ENCODE measurements at places on chromosomes 1 and 21. TPM values are rescaled to one million over a fixed set of nuclear protein-coding genes. Genes with fewer than 3 reads are reported as not detected.

AMIGO1 gene
- 8.4 TPM for total RNA-seq

GRCh38 chr1:165631342-165632151 lies 513 bp downstream of the MGST3 start:
- peak; percentile 39 for DNase-seq

GRCh38 chr1:178690496-178690895 lies 34.5 kb upstream of the RALGPS2 start:
- DNase-seq, result no peak

SLC30A7 gene
- total RNA-seq, result 18.6 TPM

PEAR1 gene
- total RNA-seq, result 51.4 TPM

- no peak for DNase-seq
Observed at GRCh38 chr21:17725339-17725738, 93.8 kb downstream of the C21orf91 start.

KIF2C gene
- 2.7 TPM for total RNA-seq

- DNase-seq, result no peak
Observed at GRCh38 chr1:64754173-64754572, 9.3 kb downstream of the RAVER2 start.

CFAP45 gene
- not detected for total RNA-seq

- peak; percentile 33 for DNase-seq
Observed at GRCh38 chr21:45290948-45291612, 3.4 kb upstream of the POFUT2 start.

- DNase-seq, result no peak
Observed at GRCh38 chr1:111719135-111719534, 20.1 kb downstream of the INKA2 start.

GRCh38 chr1:156095906-156096508 lies 13.7 kb upstream of the MEX3A start:
- DNase-seq, result no peak

PRAMEF7 gene
- not detected for total RNA-seq

DNA sequence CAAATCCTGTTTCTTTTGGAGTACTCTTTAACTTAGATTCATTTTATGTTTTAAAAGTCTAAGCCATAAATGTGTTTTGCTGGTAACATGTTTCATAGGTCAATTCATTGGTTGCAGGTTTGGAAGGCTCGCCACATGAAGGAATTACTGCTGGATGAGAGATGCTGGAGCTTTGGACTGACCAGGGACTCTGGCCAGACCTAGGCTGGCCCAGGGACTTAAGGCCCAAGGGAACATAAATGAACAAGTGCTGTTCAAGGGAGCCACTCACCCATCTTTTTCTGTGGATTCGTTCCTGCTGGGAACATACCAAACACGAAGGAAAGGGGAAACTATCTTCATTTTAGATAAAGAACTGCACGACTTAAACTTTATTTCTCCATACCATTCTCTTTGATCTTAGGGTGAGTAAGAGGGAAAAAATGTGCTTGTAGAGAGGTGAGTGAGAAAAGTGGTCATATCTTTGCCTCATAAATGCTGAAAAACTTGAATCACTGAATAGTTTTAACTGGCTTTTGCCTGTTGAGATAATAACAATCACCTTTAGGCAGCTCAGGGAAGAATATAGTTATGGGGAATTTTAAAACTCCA lies 15.3 kb upstream of the SHCBP1L start:
- DNase-seq, result no peak

DNA sequence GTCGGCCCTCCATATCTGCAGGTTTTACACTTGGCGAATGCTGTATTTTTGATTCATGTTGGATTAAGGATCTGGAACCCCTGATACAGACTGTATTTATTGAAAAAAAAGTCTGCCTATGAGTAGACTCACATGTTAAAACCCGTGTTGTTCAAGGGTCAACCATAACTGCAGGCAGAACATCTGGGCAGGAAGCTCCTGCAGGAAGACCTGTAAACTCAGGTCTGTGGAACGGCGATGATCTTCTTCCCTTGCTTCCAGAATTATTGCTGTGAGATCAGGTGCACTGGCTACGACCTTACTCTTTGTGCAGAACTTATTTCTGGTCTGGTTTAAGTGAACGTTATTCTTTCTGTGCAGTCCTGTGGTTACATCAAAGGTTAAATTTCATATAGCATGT lies 96.6 kb downstream of the DISC1 start:
- DNase-seq, result no peak

DNA sequence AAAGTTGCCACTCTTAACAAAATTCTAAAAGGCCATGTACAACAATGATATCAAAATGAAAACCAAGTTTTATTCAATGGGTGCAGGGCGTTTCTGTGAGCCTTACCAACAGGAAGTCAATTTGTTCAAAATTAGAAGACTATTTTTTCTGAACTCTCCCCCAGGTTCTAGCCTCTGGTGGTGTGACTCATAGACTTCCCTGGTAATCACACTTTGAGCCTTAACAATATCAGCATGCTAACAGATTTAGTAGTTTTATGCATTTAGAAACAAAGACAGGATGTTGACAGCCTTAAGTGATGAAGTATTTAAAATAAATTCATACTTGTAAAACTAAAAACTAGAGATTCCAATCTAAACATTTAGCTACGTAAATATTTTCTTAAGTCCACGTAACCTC lies 88.4 kb downstream of the LRRC8C start:
- DNase-seq, result no peak

GRCh38 chr1:82762829-82763532 lies 962.2 kb downstream of the ADGRL2 start:
- no peak for DNase-seq

POU3F1 gene
- total RNA-seq, result 53.4 TPM

- DNase-seq, result no peak
Observed at GRCh38 chr1:157961805-157962762, 31.4 kb upstream of the KIRREL1 start.

CKS1B gene
- total RNA-seq, result 35.7 TPM

GRCh38 chr1:6051423-6051822 lies 5.7 kb downstream of the KCNAB2 start:
- DNase-seq, result no peak

DNA sequence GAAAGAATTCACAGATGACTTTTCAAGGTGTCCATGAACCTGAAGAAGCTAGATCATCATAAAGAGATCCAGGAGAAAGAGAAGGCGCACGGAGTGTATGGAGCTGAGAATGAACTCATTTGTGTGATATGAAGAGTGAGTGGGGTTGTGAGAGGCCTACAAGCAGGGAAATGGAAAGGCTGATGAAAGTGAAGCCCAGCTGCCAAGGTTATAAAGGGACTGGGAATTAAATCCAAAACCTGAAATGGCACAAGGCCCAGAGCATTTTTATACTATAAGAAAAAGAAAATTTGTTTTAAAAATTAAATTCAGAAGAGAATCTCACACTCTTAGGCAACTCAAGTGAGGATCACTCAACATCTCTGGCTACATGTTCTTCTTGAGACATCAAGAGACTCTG lies 43.4 kb downstream of the HSD3B1 start:
- DNase-seq, result no peak

UBL4B gene
- total RNA-seq, result 0.42 TPM

- DNase-seq, result no peak
Observed at GRCh38 chr1:162772571-162773154, 17.8 kb upstream of the HSD17B7 start.

DNA sequence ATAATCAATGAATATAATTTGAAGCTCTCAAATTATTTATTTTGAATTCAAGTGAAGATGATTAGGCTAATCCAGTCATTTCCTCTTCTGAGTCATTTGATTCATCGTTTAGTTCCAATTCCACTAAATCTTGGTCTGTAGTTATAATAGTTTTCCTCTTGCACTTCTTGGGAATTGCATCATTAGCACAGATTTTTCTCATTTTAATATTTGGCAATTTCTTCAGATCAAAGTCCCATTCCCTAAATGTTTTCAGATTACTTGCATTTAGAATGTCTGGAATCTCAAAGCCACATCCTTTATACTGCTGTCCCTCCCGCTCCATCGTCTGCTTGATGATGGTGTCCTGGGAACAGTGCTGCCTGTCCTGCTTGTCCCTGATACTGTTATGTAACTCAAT lies 43.5 kb downstream of the MAST2 start:
- no peak for DNase-seq

GRCh38 chr1:52552236-52552504 lies 722 bp downstream of the TUT4 start:
- DNase-seq, result peak; percentile 61

ZNF436 gene
- total RNA-seq, result 31.4 TPM

DNA sequence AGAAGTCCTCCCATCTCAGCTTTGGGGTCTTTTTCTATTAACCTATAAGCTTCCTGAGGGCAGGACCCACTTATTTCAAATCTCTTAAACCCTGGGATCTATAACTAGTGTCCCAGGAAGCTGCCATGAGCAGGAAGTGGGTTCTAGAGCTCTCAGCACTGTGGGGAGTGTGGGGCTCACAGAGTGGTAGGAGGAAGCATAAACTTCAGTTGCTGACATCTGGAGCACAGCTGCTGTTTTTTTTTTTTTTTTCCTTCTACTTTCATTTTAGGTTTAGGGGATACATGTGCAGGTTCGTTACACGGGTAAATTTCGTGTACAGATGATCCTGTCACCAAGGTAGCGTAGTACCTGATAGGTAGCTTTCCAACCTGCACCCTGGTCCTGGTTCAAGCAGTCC lies 59.3 kb downstream of the AK4 start:
- DNase-seq, result no peak
